Activated CD8-positive, alpha-beta T cell treated with anti-CD3 and anti-CD28 coated beads for 36 hours (primary cell): ENCODE measurements at places on chromosomes 7 and 10. TPM values are rescaled to one million over a fixed set of nuclear protein-coding genes. Genes with fewer than 3 reads are reported as not detected.

Gene SPDYE2B
- total RNA-seq = not detected

Gene SPDYE16
- 0.20 TPM for total RNA-seq

Gene PPP1R17
- not detected for total RNA-seq

Gene TNPO3
- total RNA-seq = 58.4 TPM

Gene PRSS37
- total RNA-seq = not detected

Gene STK32C
- total RNA-seq = 31.4 TPM

Gene GNAI1
- 1.7 TPM for total RNA-seq

Gene PON1
- not detected for total RNA-seq

Gene TAS2R41
- total RNA-seq = not detected

Gene NKX2-3
- not detected for total RNA-seq

Gene ANXA8L1
- total RNA-seq = not detected

Gene OLAH
- 0.32 TPM for total RNA-seq

Gene HMX3
- 0.69 TPM for total RNA-seq

GRCh38 chr10:73039635-73040034 lies 57.0 kb downstream of the P4HA1 start:
- DNase-seq = no peak

GRCh38 chr10:124416733-124417132 lies 2.0 kb downstream of the OAT start:
- no peak for DNase-seq

DNA sequence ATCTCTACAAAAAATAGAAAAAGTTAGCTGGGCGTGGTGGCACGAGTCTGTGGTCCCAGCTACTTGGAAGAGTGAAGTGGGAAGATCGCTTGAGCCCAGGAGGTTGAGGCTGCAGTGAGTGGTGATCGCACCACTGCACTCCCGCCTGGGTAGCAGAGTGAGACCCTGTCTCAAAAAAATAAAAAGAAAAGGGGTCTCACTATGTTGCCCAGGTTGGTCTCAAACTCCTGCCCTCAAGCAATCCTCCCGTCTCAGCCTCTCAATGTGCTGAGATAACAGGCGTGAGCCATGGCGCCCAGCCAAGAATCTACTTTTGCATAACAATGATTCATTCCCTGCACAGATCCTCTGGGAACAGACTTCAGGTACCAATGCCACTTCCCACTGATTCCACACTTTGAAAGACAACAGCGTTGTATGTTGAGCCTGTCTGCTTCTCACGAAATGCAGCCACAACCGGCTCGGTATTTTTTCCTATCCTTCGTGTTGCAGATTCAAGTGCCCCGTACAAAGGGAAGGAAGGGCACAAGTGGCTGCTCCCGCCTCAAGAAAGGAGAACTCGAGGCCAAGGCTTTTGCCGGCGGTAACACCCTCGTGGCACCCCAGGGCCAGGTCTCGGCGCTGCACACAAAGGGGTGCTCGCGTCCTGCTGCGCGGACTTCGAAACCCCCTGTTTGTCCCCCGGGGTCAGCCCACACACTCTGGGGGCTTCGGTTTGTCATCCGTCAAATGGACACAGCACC lies 745 bp downstream of the DAGLB start:
- peak; percentile 53 for DNase-seq

DNA sequence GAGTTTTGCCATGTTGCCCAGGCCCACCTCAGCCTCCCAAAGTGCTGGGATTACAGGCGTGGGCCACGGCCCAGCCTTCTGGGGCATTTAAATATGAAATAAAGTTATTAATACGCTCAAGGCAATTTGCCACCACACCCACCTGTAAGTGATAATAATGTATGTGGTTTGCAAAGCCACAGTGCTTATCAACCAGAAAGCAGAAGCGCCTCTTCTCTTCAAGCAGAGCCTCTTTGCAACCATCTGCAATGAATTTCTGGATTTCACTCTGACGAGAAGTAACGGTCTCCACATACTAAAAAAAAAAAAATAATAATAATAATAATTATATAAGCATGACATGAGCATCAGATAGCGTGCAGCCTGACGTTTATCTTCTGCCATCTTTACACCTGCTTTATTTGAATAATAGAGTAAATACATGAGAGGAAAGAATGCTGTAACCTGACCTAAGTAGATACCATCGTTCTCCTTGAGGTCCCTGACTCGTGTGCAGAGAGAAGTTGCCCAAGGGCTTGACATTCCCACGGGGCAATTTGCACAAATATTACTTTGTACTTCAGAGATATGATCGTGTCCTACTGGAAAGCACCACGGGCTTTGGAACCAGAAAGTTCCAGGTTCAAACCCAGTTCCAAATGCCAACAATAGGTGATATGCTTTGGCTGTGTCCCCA lies 34.0 kb downstream of the BRI3 start:
- DNase-seq = no peak

- DNase-seq = peak; percentile 15
Observed at GRCh38 chr7:21898265-21898930, 47.3 kb downstream of the CDCA7L start.

GRCh38 chr10:42732266-42732665 lies 50.3 kb upstream of the BMS1 start:
- no peak for DNase-seq

DNA sequence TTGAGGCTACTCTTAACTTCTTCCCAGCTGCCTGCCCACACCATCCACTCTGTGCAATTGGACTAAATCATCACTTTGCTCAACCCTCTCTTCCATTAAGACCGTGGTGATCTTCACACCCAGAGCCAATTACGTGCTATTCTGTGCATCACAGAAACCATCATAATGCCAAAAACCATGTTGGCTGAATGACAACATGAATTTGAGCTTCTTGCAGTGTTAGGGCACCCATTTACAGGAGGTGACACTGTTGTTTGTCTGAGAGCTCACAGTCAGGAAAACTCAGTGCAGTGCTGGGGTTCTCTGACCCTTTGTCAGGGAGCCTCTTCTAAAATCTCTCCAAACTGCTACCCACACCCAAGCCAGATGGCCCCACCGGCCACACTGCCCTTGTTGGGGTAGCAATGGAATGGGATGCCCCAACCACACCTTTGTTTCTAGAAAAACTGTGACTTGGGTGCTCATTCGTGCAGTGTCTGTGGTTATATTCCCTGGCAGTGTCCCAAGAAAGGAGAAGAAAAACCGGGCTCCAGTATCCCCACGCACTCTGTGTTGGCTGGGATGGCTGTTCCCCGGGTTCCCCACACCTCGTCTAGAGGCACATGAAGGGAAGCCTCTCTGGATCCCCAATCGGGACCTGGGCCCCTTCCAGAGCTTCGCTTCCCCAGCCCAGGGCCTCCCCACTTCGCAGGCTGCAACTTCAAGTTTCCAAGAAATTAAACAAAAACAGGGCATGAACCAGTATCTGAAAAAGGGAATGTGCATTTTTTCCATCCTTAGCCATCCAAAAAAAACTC lies 2.0 kb upstream of the TNS3 start:
- no peak for DNase-seq

GRCh38 chr10:43138021-43138756 lies at the start of gene CSGALNACT2:
Gene CSGALNACT2, plus strand, starts transcription at chr10:43138445. Its CDS starts 16,705 bp downstream, at chr10:43155150.
- DNase-seq = peak; percentile 92

DNA sequence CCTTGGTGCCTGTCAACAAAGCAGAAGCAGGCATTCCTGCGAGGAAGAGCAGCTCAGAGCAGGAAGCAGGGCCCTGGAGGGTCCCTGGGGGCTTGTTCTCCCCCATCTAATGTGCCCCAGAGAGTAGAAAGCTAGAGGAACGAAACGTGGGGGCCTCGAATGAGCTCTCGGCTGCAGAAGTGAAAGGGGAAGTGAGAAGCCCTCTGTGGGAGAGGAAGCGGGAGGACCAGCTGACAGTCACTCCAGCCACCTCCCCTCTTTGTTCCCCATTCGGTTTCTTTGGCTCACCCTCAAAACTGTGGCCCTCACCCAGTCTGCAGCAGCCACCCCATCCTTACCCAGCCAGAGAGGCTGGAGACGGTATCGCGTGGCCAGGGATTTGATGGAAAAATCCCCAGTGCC lies 25.0 kb downstream of the C10orf105 start:
- DNase-seq = peak; percentile 68

GRCh38 chr10:89390476-89391225 lies 1.8 kb upstream of the IFIT1 start:
- no peak for DNase-seq

GRCh38 chr7:75989500-75990388 lies 4.7 kb downstream of the TMEM120A start:
- no peak for DNase-seq

- DNase-seq = no peak
Observed at GRCh38 chr7:28176174-28176573, 4.4 kb downstream of the JAZF1 start.

DNA sequence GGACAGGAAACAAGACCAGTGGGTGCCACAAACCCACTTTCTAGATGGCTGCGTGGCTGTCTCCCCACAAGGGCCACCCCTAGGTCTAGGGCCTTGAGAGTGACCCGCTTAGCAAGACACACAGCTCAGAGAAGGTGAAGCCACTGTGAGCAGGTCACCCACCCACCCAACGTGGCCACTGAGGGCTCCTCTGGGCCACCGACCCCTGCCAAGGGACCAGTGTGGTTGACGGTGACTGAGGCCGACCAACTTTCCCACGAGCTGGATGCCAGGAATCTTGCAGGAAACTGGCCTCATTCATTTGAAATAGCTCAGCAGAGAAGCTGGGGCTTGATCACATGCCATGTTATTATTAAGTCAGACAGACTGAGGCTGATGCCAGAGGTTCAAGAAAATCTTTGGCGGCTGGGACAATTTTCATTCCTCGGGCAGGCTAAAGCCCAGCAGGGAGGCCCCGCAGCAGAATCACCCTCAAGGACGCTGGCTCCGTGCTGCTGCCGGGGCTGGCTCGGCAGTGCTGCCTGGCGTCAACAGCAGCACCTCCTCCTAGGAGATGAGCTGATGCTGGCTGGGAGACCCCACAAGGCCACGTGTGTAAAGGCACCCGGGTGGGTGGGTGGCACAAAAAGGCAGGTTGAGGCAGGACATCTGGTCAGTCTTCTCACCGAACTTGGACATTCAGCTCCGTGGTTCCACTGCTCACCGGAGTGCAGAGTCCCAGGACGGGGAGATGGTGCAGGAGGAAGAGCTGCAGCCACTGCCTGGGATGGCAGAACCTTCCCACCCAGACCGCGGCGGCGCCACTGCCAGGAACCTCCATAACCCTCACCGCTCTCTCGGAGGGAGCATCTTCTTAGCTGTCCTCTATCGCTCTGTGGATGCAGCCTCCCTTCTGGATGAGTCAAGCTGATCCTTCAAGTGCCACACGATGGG lies 57.8 kb downstream of the ZRANB1 start:
- no peak for DNase-seq

- peak; percentile 17 for DNase-seq
Observed at GRCh38 chr10:119616882-119617570, 20.3 kb upstream of the TIAL1 start.

DNA sequence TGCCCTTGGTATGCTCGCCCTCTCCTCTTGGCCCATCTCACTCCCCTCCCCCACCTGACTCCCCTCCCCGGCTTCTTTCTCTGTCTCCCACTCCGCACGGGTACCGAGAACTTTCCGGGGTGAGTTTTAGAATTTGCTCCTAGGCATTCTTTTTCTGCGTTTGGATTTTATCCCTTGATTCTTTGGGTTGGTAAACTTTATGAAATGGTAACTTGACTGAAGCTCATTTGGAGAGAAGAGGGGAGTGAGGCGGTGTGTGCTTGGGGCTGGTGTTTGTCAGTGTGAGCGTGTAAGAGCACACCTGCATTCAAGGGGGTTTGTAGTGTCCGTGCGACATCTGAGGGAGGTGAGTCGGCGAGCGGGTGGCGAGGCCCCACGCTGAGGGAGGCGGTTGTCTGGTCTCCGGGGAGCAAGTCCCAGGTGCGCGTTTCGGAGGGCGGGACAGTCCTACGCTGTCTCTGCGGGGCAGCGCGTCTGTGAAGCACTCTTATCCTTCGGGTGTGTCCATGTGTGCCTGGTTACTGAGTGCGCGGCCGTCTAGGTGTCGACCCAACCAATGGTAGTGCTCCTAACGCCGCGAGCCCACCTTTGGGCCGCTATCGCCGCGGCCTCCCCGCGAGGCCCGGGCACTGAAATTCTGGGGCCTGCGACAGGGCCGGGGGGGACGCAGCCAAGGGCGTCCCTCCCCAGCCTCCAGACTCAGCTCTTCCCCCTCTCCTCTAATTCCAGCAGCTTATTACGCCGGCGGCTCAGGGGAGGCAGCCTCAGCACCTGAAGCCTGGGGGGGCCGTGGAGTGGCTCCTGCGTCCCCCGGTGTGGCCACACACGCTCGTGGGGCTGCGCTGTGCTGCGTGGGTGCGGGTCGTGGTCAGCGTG lies 2.6 kb upstream of the ZNF503 start:
- no peak for DNase-seq

DNA sequence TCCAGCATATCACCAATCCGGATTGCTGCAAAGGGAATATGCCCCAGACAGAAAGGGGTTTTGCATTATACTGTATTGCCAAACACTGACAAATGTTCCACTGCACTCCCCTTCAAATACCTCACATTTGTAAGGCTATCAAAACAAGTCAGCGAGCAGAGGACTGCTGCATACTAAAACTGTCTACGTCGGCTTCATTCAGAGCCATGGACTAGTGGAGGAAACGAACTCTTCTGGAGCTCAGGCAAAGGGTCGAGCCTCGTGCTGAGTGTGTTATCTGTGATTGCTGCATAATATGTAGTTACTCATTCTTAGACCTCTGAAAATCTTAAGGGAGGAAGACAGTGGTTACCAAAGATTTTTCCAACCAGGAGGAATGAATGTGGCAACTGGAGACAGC lies 200.2 kb downstream of the DYNC1I1 start:
- no peak for DNase-seq

DNA sequence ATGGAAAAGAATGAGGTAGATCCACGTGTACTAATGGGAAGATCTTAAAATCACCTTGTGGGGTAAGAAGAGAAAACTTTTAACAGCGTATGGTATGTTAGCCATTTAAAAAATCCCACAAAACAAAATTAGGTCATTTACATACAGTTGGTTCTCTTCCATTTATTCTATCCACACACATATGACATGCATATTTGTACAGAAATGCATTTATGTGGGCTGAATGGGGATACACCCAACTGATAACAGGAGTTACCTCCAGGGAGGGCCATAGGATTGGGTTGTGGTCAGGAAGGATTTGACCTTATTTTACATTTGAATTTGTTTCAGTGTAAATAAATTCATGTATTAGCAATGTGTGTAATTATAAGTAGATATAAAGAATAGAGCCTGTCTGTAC lies 71.5 kb downstream of the MCMBP start:
- DNase-seq = no peak

DNA sequence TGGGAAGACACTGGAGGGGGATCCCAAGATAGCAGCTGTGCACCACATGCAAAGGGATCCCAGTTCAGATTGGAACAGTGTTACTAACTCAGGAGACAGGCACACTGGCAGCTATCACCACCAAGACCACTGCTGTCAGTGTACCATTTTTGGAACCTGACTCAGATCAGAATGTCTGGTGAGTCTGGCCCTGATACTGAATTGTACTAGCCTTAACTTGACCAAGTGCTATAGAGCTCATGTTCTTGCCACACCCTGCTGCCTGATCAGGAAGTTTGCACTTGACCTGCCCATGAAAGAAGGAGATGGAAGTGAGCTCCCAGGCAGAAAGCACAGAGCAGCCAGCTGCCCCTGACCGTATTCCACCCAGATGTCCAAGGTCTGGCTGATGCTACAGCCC lies 4.8 kb upstream of the PRRT4 start:
- no peak for DNase-seq

DNA sequence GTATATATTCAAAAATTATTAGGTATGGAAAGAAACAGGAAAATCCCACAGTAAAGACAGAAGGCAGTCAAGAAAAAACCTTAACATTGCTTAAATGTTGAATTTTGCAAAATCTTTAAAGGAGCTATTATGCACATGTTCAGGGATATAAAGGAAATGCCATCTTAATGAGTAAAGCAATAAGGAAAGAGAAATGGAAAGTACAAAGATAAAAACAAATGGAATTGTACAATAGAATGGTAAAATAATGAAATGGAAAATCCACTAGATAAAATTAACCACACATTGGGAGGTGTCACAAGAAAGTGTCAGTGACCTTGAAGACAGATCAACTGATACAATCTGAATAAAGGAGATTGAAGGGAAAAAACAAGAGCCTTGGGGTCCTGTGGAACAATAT lies 82.0 kb downstream of the KIF20B start:
- no peak for DNase-seq
